GOT3 (cell line): ENCODE measurements at places on chromosomes 13 and 19.

- no peak for DNase-seq
Observed at GRCh38 chr19:49490287-49491029, 3.0 kb downstream of the RPL13A start.

- DNase-seq = no peak
Observed at GRCh38 chr19:33293255-33294057, 8.9 kb downstream of the CEBPA start.

- no peak for DNase-seq
Observed at GRCh38 chr13:22647156-22647850, 533.5 kb upstream of the SGCG start.

DNA sequence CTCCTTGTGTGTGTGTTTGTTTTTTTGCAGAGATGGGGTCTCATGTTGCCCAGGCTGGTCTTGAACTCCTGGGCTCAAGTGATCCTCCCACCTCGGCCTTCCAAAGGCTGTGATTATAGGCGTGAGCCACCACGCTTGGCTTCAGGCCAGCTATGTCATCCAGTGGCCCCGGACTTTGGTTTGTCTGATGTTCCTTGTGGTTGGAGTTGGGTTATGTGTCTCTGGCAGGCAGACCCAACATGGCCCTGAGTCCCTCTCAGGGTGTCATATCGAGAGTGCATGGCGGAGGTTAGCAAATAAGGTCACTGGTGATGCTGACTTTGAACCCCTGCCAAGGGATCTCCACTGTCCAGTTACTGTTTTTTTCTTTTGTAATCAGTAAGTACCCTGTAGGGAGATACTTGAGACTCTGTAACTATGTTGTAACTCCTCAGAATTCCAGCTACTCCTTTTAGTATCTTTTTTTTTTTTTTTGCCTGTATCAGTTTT is 37.3 kb downstream of the SMARCA4 start:
- DNase-seq = no peak

- DNase-seq = no peak
Observed at GRCh38 chr13:107866032-107866940, 349.1 kb downstream of the LIG4 start.

DNA sequence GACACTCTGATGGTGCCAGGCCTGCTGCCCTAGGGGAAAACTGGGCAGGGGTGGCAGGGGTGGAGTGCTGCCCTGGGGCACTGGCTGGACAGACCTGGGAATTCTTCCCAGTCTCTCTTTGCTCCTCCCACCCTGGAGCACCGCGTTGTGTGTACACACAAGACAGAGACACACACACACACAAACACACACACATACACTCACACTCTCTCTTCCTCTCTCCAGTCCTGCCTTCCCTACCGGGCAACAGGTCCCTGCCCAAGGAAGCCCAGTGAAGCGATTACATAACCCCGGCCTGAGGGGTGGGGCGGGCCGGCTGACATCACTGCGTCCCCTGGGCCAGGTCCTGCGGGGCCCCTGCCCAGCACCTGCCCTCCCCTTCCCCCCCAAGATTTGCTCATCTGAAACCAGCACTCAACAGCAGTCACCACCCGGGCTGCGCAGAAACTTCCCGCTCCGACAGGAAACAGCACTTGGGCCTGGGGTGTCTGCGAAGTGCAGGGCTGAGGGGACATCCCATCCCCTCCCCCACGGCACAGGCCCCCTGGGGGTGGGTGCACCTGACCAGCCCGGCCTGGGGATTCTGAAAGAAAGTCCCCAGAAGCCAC is 1.2 kb downstream of the MKNK2 start:
- no peak for DNase-seq

DNA sequence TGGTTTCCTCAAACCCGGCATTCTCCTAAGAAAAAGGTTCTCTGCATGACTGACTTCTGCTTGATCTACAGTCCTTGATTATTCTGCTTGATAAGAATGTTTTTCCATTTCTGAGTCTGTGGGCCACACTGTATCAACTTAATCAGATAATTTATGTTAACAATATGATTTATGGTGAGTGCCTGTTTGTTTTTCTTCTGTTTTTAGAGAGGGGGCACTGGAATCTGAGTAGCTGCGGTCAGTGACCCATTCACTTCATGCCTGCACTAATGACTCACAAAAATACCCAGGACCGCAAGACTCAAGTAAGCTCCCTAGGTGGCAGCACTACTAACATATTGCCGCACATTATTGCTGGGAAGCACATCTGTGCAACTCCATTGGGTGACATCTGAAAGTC is 542.3 kb upstream of the ATXN8OS start:
- no peak for DNase-seq

- no peak for DNase-seq
Observed at GRCh38 chr13:45895881-45896280, 44.3 kb upstream of the SIAH3 start.

DNA sequence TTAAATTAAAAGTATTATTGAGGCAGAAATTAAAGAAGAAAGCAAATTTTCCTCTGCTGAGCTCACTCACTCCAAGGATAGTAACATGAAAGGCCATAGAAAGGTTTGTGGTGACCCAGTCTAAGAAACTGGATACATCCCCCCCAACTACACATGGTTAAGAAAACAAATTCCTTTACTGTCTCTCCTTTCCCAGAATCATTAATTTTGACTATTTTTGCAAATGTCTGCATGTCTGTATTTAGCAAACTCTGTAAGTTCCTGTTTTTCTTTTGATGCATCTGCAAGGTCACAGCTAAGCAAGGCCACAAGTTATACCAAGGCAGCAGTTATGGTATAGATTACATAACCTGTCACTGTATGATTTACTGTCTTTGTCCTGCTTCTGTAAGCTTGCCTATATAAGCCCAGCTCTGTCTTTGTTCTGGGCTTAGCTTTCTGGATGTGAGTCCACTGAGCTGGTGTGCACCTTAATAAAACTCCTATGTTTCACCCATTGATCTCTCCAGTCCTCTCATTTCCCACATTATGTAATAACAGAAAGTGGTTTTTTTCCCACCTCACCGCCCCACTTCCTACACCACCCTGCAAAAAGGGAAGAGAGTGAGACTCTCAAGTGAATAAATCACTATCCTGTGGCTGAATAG is 8.5 kb upstream of the ZNF83 start:
- no peak for DNase-seq

GRCh38 chr19:38697197-38697596 is 47.1 kb downstream of the CAPN12 start:
- no peak for DNase-seq

DNA sequence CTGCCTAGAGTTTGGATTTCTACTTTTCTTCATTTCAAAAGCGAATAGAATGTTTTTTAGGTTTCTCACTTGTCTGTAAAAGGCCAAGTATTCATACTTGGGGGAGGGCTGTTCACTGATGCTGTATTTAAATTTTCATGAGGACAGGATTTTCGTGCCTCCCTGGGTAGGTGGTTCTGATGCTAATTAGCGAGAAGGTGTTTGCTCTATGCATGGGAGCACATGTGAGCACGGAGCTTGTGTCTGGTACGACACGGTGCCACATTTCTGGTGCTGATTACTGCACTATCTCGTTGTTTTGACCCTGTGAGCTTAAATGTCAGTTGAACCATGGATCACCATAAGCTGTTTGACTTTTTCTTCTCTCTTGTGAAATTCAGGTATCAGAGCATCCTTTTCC is 45.8 kb downstream of the MTUS2 start:
- DNase-seq = no peak
